Cerebellar nuclear complex (tissue), 1 donor: ENCODE measurements at places on chromosomes 13 and 19.

DNA sequence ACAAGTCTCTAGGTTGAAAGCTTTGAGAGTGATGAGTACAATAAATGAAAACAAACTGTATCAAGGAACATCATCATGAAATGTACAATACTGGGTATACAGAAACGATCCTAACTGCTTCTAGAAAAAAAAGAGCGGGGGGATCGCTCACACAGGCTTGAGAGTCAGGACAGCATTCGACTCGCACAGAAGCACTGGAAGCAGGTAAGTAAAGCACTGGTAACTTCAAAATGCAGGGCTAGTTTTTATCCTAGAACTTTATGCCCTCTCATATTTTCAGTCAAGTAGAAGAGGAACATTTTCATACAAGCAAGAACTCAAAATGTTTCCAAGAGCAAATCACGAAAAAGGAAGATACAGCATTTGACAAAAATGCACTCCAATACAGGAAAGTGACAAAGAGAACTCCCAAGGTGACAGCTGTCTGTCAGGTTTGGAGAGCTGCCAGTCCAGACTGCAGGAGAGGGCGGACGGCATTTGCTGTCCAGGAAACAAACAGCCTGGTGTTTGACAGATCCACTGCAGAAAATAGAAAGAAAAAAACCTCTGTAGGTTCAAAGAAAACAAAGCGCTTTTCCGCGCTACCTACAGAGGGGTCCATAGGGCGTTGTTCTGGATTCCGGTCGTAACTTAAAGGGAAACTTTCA lies 58.2 kb upstream of the XPO4 start:
- DNase-seq = no peak

- DNase-seq = no peak
These were observed 953.4 kb upstream of the PRR20A start for GRCh38 chr13:56187331-56187730.

DNA sequence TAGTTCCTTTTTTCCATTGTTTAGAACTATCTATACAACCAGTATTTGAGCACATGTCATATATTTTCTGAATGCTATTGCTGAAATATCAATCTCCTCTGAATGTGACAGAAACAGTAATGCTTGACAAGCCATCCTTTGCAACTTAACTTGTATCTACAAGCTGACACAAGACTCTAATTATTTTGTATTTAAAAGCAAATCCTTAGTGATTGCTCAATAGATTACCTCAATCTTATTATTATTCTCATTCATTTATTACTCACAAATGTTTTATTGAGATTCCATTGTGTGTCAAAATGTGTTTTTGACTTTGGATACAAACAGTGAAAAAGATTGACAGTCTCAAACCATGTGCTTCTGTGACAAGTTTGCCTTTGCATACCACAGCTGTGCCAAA lies 787.8 kb upstream of the PRR20A start:
- DNase-seq = no peak

DNA sequence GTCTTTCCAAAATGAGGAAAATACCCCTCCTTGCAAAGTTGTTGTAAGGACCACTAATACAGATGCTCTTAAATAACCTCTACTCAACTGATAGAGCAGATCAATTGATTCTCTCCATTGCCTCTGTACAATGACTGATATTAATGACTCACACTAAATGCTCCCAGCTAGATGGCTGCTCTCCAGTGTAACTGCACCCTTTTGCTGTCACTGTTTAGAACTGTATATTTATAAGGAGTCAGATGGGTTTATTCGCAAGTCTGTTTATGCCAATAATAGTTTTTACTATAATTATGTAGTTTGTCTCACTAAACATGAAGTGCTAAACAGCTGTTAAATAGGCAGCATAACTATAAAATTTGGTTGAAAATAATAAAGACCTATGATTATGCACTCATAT lies 21.0 kb upstream of the N4BP2L1 start:
- DNase-seq = no peak

- no peak for DNase-seq
These were observed 967 bp upstream of the TPT1 start for GRCh38 chr13:45341799-45342500.

DNA sequence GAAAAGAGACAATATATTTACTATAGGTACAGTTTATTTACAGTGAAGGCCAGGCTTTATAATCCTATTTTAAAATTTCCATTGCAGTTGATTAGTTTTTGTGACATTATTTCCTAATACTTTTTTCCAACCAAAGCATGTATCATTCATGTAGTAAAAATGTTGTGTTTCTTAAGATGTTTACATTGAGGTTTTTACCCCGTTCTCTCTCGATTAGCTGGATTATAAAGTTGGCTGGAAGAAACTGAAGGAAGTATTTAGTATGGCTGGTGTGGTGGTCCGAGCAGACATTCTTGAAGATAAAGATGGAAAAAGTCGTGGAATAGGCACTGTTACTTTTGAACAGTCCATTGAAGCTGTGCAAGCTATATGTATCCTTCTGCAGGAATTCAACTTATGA lies 21.2 kb downstream of the HNRNPM start:
- no peak for DNase-seq

- DNase-seq = no peak
These were observed 3.4 kb downstream of the PRR36 start for GRCh38 chr19:7870571-7871436.

- no peak for DNase-seq
These were observed 9.6 kb upstream of the LATS2 start for GRCh38 chr13:21071015-21071414.

DNA sequence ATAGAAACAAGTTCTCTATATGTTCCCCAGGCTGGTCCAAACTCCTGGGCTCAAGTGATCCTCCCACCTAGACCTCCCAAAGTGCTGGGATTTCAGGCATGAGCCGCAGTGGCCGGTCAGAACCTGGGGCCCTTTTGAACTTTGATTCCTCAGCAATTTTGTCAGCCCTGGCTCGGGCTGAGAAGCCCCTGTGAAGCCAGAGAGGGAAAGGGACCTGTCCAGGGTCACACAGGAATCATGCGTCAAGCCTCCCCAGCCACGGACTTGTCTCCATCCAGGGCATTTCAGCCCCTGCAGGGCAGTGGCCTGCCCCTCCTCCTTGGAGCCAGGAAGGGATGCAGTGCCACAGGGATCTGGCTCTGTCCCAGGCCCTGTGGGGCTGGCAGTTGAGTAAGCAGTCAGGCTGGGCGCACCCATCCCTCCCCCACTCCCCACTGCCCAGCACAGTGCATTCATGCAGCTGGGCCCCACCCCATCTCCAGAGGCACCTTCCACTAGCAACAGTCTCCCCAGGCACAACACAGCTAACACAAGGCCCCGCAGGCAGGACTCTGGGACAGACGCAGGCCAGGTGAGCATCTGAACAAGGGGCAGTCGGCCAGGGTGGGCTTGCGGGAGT lies at the start of gene CAPS:
TSS of gene CAPS (plus strand) at position 516 of the 619 bp plus-strand sequence. CDS start 153 bp downstream, outside the sequence.
- no peak for DNase-seq

DNA sequence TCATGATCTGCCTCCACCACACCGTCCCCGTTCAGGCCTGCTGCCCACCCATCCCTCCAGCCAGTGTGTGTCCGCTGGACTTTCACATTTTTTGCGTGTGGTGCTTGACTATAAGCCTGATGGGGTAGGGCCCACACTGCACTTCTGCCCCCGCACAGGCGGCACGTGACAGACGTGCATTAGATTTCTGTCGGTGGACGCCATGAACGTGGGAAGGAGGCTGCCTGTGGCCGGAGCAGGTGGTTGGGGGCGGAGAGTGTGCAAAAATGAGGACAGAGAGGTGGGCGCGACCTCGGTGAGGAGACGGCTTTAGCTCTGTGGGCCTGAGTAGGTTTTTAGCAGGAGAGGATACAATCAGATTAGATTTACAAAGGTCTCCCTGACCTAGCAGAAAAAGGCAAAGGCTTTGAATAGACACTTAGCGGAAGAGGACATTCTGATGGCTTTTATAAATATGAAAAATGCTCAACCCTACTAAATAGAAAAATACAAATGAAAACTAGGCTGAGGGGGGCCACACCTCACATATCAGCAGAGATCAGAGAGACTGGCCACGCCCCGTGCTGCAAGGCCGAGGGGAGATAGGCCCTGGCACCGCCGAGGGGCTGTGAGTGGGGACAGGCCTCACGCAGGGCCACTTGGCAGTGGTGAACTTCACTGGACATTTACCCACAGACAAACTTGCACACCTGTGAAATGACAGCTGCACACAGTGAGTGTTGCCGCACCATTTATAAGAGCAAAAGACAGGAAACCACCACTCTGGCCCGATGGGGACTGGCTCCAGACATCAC lies 25.4 kb downstream of the PAK4 start:
- DNase-seq = no peak

DNA sequence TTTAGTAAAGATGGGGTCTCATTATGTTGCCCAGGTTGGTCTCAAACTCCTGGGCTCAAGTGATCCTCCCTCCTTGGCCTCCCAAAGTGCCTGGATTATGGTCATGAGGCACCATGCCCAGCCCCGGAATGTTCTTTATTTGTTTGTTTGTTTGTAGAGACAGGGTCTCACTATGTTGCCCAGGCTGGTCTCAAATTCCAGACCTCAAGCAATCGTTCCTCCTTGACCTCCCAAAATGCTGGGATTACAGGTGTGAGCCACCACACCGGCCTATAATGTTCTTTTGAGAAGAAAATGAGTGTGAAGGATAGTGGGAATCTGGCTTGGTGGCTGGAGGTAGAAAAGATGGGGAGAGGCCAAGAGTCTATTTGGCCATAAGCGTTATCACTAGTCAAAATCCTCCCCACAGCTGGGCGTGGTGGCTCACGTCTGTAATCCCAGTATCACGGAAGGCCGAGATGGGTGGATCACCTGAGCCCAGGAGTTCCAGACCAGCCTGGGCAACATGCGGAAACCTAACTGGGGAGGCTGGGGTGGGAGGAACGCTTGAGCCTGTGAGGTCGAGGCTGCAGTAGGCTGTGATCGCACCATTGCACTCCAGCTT lies 5.2 kb upstream of the BBC3 start:
- DNase-seq = no peak

GRCh38 chr13:38223089-38223488 lies 126.6 kb upstream of the UFM1 start:
- no peak for DNase-seq

DNA sequence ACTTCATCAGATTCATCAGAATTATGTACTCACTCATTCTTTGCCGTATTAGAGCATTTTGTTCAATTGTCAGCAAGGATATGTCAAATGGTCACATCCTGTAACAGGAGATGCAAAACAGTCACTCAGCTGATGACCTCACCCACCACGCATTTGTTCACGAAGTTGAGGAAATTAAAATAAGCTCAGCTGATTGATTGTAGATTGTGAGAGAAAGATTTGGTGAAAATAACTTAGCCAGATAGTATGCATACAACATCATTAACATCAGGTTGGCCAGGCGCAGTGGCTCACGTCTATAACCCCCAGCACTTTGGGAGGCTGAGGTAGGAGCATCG lies 22.6 kb upstream of the CDC16 start:
- DNase-seq = no peak

- DNase-seq = no peak
These were observed 216.3 kb upstream of the ZNF507 start for GRCh38 chr19:32129141-32129540.

GRCh38 chr19:15562861-15563260 lies 52.2 kb upstream of the CYP4F8 start:
- DNase-seq = no peak

GRCh38 chr19:34825212-34825611 lies 52.2 kb upstream of the ZNF599 start:
- DNase-seq = no peak

DNA sequence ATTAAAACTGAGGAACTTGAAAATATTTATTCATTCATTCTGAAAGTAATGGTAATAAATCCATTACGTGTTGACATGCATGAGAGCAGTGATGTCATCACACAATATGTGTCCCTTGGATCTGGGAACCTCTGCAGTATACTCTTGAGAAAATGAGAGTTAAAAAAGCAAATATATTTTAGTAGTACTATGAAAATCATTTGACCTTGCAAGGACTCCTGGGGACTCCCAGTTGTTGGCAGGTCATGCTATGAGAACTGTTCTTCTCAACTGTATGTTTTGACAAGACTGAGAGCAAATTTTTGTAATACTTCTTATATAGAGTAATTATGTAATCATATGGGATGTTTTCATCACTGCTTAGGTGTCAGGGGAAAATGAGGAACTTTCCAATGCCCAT lies 249.4 kb downstream of the PCCA start:
- no peak for DNase-seq

GRCh38 chr13:99432609-99433542 lies 68.4 kb upstream of the TM9SF2 start:
- no peak for DNase-seq

DNA sequence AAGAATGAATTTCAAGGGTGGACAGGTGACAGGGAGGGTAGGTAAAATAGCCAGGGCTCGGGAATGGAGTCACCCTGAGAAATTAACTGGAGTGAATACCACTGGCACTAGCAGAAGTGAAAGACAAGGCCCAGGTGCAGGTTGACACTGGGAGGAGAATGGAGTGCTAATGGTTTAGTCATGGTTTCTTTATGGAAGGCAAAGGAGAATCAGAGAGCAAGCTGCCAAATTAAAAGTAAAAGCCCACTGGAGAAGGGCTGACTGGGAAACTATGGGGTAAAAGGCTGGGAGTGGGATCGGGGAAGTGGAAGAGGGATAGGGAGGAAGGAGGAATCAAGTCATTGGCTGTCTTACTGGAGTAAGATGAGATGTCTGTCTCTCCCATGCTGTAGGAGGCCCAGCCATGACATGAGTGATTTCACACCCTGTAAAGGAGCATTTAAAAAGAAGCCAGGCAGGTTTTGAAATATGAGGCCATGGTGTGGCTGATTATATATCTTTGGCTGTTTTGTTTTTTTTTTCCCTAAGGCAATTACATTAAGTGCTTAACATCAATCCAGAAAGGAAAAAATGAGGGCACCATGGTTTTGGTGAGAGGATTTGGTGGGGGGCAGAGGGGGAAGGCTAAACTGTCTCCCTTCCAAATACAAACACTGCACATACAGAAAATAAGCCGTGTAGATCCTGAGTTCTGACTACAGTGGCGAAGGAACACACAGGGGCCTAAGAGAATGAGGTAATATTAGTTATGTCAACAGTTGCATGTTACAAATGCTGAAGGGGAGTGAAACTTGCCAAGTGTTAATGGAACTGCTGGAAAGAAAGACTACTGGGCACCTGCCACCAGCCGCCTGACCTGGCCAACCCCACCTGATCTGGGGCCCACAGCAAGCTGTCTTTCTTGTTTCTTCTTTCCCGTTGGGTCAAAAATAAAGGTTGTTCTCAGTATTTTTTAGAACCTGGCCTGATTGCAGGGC lies 183.5 kb upstream of the TSC22D1 start:
- DNase-seq = no peak

- DNase-seq = no peak
These were observed 112.3 kb upstream of the ZNF507 start for GRCh38 chr19:32233091-32233490.

GRCh38 chr13:27053210-27053884 lies 118.3 kb downstream of the USP12 start:
- no peak for DNase-seq

- DNase-seq = no peak
These were observed 335.7 kb downstream of the RFC3 start for GRCh38 chr13:34153428-34154180.

GRCh38 chr19:46134527-46134926 lies 10.0 kb upstream of the IGFL3 start:
- no peak for DNase-seq

DNA sequence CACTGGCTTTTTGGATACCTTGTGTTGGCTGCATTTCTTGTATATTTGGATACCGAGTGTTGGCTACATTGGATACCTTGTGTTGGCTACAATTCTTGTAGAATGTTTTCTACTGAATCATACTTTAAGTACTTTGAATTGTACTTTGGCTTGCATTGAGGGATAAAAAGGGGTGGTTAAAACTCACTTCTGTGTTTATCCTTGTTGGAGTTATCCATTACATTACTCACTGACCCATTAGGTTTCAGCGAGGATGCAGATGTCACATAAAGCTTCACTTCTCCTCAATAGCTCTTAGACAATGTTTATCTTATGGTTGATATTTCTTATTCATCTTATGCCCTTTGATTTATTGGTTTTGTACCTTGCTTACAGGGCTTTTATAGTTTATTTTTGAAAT lies 43.1 kb downstream of the PDS5B start:
- no peak for DNase-seq
